ENCODE measurements at places on chromosomes 5 and 9.
A peak's percentile ranks its signal among the peaks of the same experiment; 100 is the strongest.

- no peak for DNase-seq
These were observed 29.4 kb upstream of the ATP6V1G1 start for GRCh38 chr9:114558027-114558675.

DNA sequence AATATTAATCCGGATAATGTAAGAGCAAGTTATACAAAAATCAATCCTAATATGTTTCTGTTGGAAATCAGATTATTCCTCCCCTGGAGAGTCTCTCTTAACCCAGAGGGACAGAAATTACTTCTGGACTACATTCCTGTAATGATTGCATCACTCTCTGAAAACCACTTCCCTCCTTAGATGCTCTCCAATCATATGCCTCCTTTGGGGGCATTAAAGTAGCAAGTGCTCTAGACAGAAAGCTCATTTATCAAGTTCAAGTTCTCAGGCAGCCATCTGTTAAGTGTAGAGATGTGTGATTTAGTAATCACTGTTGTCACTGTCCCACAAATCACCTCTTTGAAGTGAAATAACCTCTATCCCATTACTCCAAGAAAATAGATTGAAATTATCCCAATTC is 247.1 kb downstream of the SLCO4C1 start:
- no peak for DNase-seq

DNA sequence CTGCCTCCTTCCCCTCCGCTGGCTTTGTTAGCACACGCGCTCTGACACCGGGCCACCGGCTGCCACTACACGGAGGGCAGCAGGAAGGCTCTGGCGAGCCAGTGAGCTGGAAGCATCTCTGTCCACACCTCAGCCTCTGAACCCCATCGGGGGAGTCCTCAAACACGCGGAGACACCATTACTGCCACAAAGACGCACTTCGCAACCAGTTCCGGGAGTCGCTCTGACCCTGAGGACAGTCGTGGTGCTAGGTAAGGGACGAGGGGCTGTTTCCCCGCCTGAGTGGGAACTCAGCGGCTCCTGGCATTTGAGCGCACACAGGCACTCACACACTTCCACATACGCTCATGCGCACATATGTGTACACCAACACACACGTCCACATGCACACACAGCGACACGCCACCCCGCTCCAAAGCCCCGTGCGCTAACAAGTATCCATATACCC is 160.0 kb downstream of the C9orf152 start:
- peak; percentile 34 for DNase-seq

DNA sequence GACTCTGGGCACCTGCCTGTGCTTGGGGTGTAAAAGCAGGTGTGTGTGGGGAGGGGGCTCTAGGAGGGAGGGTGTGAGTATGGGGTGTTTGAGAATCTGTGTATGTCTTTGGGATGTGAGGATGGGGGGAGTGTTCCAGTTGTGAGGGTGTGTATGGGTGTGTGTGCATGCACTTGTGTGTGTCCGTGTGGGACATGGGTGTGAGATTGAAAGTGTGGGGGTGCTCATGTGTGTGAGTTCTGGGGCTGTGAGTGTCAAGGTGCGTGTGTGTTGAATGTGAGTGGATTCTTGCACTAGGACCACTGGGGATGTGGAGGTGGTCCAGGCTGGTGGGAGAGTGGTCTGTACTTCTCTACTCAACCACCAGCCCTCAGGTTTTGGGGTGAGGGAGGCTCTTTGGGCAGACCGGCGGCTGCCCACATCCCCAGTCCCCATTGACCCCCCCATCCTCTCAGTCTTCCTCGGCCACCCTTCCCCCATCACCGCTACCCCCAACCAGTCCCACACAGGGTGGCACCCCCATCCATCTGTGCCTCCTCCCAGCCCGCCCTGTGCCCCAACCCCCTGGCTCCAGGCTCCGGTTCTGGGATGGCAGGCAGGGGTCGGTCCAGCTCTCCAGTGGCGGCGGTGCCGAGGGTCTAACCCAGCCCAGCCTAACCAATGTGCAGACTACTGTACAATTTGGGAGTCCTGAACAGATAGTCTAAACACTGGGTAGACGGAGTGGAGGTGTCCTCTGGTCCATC is 31.5 kb downstream of the GOLGA2 start:
- DNase-seq: no peak

- DNase-seq: no peak
These were observed 44.3 kb downstream of the GLRA1 start for GRCh38 chr5:151880324-151880723.
